DMS 273 treated with DMSO at 0.1 percent for 48 hours (cell line): ENCODE measurements at places on chromosomes 5 and 9.

GRCh38 chr5:1831257-1831656, 30.1 kb downstream of the NDUFS6 start:
- no peak for DNase-seq

- DNase-seq, result no peak
These were observed 62.9 kb upstream of the PPARGC1B start for GRCh38 chr5:149667084-149667828.

GRCh38 chr5:154755361-154756008, at the start of gene LARP1:
Gene LARP1 (plus strand): TSS chr5:154755377. CDS start chr5:154755758, 381 bp downstream.
- DNase-seq, result no peak

- DNase-seq, result no peak
These were observed 52.4 kb downstream of the CDC14B start for GRCh38 chr9:96567203-96567700.

DNA sequence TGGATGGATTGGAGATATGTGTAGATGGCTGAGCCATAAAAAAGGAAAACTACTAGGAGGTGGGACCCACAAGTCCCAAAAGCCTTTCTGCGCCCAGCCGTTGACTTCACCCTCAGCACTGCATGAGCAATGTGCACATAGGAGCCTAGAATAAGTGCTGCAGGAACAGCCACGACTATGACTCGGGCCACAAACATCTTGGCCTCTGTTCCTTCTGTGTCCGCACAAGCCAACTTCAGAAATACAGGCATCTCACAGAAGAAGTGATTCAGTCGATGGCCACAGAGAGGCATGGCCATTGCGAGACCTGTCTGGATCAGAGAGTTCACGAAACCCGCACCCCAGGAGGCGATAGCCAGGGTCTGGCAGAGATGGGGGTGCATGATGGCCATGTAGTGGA, 587 bp downstream of the OR2Y1 start:
- no peak for DNase-seq
